ENCODE measurements at places on chromosomes 16 and 17.

DNA sequence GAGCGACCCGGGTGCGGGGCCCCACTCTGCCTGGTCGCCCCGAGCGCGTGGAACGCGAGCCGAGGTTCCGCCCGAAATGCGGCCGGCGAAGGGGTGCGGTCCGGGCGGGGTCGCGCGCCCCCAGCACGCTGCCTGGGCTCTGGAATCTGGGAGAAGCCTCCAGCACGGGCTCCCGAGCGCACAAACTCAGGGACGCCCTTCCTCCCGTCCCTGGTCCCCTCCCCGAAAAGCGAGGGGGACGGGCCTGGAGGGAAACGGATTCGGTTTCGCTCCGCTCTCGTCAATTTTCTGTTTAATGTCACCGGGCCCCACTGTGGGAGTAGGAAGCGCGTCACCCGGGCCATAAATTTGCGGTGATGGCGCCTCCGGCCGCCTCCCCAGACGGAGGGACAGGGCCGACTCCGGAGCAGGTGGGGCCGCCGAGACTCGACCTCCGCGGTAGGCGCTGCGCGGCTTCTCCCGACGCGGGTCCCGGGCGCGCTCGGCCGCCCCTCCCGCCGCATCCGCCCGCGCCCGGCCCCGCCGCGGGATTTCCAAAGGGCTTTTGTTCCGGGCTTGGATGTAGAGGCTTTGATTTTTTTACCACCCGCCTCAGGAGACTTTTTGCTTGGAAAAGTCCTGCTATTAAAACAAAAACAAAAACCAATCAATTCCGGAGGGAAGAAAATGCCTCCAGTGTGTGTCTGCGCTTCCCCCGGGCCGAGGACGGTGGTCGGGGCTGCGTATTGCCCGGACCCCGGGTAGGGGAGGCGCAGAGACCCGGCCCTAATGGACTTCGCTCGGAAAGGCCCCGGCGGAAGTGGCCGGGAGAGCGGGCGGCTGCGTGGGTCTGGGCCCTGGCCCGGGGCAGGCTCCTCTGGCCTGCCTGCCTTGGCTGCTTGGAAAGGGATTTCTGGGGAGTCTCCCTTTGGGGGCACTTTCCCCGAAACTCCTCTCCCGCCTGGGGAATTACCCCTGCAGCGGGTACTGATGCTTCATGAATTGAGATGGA lies 7.9 kb upstream of the BAHCC1 start:
- DNase-seq: no peak

DNA sequence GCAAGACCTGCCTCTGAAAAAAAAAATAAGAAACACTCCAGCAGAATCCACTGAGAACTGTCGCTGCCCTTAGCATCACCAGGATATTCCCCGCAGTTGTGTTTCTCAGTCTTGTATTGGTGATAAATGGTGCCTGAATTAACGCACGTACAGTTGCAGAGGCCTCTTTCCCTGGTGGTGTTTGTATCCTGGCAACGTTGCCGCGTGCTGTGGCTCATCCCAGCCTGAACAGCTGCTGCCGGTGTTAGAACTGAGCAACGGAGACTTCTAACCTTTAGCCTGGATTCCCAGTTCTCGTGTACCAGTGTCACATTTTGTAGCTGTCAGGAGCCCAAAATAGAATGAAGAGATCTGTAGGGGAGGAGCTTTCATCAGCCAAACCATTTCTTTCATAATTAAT lies 4.8 kb downstream of the MLYCD start:
- DNase-seq: no peak

GRCh38 chr16:85580684-85581083 lies 32.4 kb upstream of the GSE1 start:
- no peak for DNase-seq

- peak; percentile 77 for DNase-seq
Measured at GRCh38 chr16:89201439-89202377, 1.4 kb upstream of the SLC22A31 start.

DNA sequence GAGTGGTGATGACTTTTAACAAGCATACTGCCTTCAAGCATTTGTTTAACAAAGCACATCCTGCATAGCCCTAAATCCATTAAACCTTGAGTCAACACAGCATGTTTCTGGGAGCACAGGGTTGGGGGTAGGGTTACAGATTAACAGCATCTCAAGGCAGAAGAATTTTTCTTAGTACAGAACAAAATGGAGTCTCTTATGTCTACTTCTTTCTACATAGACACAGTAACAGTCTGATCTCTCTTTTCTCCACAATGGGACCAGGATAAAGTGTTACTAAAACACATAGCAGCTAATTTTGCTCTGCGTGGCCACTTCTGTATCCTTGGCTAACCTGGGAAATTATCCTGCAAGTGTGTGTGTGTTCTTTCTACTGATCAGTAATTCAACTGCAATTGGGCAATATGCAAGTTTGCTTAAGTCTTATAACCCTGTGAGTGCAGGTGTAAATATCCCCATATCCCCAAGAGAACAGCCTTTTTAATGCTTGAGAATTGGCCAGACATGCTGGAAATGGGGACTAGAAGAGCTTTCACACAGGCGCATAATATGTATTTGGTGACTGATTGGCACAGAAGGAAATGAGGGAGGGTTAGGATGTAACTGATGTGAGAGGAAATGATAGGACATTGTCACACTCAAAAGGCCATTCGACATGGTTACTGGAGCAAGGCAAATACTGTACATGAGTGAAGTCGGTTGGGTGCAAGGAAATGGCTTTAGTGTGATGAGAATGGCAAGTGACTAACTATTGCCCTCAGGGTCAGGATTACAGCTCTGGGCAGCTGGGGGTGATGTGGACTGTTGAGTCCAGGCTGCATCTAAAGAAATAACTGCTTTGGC lies 10.8 kb upstream of the ANKS4B start:
- DNase-seq: no peak

DNA sequence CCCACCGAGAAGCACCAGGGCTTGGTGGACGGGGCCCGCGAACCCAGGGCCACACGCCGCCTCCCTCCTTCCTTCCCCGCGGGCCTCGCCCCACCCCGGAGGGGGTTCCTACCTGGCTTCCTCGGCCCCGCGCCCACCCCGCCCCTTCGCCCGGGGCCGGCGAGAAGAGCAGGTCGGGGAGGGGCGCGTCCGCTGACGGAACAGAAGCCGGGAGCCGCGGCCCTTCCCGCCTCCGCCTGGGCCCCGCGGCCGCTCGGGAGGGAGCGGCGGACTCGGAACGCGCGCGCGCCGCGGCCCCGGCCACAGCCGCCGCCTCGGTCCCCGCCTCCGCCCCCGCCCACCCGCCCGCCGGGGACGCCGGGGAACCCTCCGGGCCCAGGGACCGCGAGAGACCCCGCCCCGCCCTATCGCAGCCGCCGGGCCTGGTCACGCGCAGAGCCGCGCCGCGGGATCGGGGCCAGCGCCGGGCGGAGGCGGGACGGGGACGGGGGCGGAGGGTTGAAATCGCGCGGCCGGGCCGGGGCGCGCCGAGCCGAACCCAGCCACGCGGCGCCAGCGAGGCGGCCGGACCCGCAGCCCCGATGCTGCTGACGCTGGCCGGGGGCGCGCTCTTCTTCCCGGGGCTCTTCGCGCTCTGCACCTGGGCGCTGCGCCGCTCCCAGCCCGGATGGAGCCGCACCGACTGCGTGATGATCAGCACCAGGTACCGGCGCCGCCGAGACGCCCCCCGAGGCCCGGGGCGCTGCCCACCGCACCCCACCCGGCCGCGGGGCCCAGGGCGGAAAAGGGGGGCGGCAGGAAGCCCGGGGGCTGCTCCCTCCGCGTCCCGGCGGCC lies at the start of gene TLCD3A:
Gene TLCD3A, plus strand, starts transcription at position 530 of the 835 bp plus-strand sequence. Its CDS starts 52 bp downstream, at position 582.
- DNase-seq: peak; percentile 17
